ENCODE measurements at places on chromosomes 16 and 17. TPM values are rescaled to one million over a fixed set of nuclear protein-coding genes. Genes with fewer than 3 reads are reported as not detected.

- H3K4me1 ChIP-seq, result peaks cover 32% of the 10 kb centered on the region
Observed at GRCh38 chr17:2084766-2085647, 30.1 kb downstream of the HIC1 start.

The COQ9 gene
- total RNA-seq, result 57.5 TPM

The CD300LB gene
- total RNA-seq, result not detected

- peaks cover 33% of the 10 kb centered on the region for H3K4me1 ChIP-seq
- no peak overlapping the region for H3K27ac ChIP-seq
- no peaks in the 10 kb centered on the region for H3K36me3 ChIP-seq
- H3K4me3 ChIP-seq, result no peak overlapping the region
Observed at GRCh38 chr16:583815-584591, 5.9 kb upstream of the RAB40C start.

GRCh38 chr17:36019423-36019822 lies 1.7 kb upstream of the CCL23 start:
- no peak overlapping the region for H3K4me3 ChIP-seq
- H3K27me3 ChIP-seq, result no peaks in the 10 kb centered on the region
- peaks cover 8% of the 10 kb centered on the region for H3K4me1 ChIP-seq
- DNase-seq, result no peak

GRCh38 chr17:36687736-36688135 lies 86.4 kb downstream of the MRM1 start:
- no peaks in the 10 kb centered on the region for H3K4me1 ChIP-seq
- no peaks in the 10 kb centered on the region for H3K36me3 ChIP-seq
- no peak for DNase-seq
- no peak overlapping the region for H3K27ac ChIP-seq
- no peak overlapping the region for H3K4me3 ChIP-seq
- H3K27me3 ChIP-seq, result peaks cover 46% of the 10 kb centered on the region

GRCh38 chr17:30554839-30555751 lies 77.9 kb downstream of the GOSR1 start:
- peaks cover 45% of the 10 kb centered on the region for H3K4me1 ChIP-seq
- H3K27me3 ChIP-seq, result peaks cover 1% of the 10 kb centered on the region
- peak overlapping the region; percentile 59 for H3K4me3 ChIP-seq
- no peaks in the 10 kb centered on the region for H3K36me3 ChIP-seq
- peak; percentile 30 for DNase-seq
- no peak overlapping the region for H3K27ac ChIP-seq

DNA sequence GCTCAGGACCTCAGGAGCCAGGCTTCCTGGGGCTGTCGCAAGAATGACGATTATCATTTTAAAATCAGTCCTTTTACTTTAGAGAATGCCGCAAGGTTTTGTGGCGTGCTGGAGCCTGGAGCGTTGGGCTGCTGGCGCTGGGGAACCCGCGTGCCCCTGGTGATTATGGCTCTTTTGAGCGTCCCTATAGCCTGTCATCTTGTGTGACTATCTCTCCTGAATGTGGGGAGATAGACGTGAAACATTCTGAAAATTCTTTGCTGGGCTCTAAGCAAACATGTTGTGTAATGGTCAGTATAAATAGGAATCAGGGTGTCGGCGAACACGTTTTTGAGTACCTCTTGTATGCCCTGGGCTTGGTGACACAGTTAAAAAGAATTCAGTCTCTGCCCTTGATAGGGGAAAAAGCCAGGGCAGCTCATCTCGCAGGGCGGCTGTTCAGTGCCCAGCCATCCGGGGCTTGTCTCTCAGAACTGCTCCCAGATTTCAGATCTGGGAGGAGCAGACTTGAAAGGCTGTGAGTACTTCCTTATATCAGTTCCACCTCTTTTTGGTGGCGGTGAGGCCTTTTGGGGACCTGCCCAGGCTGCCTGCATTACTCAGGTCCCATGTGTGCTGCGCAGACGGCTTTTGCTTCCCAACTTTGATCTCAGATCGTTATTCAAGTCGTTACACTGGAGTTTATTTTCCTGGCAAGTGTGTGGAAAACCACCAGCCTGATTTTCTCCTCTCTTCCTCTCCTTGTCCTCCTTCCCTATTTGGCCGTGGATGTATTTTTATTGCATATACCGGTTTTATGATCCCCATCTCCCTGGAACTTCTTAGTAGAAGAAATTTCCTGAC lies 973 bp downstream of the SLC7A6 start:
- H3K4me1 ChIP-seq, result peaks cover 69% of the 10 kb centered on the region
- H3K27ac ChIP-seq, result peak overlapping the region; percentile 97
- H3K36me3 ChIP-seq, result no peaks in the 10 kb centered on the region

GRCh38 chr16:20901436-20902112 lies 1.0 kb downstream of the LYRM1 start:
- peak overlapping the region; percentile 87 for H3K4me3 ChIP-seq
- DNase-seq, result peak; percentile 55
- H3K27me3 ChIP-seq, result no peaks in the 10 kb centered on the region
- H3K36me3 ChIP-seq, result no peaks in the 10 kb centered on the region
- H3K4me1 ChIP-seq, result peaks cover 83% of the 10 kb centered on the region

DNA sequence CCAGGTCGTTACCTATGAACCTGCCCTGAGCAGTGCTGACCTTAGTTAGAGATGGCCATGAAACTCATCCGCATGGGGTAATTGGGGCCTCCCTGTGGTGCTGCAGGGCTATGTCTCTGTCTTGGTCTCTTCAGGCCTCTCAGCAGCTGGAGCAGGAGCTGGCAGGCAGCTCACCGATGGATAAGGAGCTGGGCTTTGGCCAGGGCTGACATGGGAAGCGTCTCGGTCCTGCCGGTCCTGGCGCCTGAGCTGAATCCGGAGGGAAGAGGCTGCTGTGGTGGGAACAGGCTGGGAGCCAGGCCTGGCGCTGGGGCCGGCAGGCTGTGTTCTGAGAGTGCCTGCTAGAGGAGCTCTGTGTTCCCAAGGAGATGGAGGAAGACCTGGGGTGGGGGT lies 10.1 kb downstream of the IL32 start:
- peaks cover 18% of the 10 kb centered on the region for H3K27me3 ChIP-seq
- H3K36me3 ChIP-seq, result no peaks in the 10 kb centered on the region
- DNase-seq, result no peak
- peaks cover 9% of the 10 kb centered on the region for H3K4me1 ChIP-seq
- no peak overlapping the region for H3K4me3 ChIP-seq
- no peak overlapping the region for H3K27ac ChIP-seq

The SMTNL2 gene
- 5.8 TPM for total RNA-seq

GRCh38 chr17:5467416-5467815 lies 1.4 kb downstream of the DHX33 start:
- no peaks in the 10 kb centered on the region for H3K27me3 ChIP-seq
- peaks cover 12% of the 10 kb centered on the region for H3K36me3 ChIP-seq
- H3K27ac ChIP-seq, result peak overlapping the region; percentile 91
- H3K4me3 ChIP-seq, result peak overlapping the region; percentile 96
- no peak for DNase-seq
- peaks cover 38% of the 10 kb centered on the region for H3K4me1 ChIP-seq

DNA sequence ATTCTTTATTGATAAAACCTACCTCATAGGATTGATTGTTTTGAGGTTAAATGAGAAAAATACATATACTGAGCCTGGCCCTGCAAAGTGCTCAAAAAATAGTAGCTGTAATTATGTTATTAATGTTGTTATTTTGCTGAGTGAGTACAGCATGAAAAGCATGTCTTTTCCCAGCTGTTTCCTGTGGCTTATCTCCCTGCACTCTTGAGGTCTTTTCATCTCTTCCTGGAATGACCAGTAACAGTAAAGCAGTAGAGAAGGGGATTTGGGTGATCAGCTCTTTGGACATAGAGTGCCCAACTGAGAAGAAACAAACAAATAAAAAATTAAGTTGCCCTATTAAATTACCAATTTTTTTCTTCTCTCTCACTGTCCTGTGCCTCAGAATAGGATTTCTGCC lies 53.7 kb downstream of the NFAT5 start:
- H3K4me1 ChIP-seq, result peaks cover 27% of the 10 kb centered on the region
- no peak overlapping the region for H3K4me3 ChIP-seq
- no peak overlapping the region for H3K27ac ChIP-seq
- no peak for DNase-seq
- H3K36me3 ChIP-seq, result peaks cover 30% of the 10 kb centered on the region
- no peaks in the 10 kb centered on the region for H3K27me3 ChIP-seq

The OVCA2 gene
- 28.5 TPM for total RNA-seq

DNA sequence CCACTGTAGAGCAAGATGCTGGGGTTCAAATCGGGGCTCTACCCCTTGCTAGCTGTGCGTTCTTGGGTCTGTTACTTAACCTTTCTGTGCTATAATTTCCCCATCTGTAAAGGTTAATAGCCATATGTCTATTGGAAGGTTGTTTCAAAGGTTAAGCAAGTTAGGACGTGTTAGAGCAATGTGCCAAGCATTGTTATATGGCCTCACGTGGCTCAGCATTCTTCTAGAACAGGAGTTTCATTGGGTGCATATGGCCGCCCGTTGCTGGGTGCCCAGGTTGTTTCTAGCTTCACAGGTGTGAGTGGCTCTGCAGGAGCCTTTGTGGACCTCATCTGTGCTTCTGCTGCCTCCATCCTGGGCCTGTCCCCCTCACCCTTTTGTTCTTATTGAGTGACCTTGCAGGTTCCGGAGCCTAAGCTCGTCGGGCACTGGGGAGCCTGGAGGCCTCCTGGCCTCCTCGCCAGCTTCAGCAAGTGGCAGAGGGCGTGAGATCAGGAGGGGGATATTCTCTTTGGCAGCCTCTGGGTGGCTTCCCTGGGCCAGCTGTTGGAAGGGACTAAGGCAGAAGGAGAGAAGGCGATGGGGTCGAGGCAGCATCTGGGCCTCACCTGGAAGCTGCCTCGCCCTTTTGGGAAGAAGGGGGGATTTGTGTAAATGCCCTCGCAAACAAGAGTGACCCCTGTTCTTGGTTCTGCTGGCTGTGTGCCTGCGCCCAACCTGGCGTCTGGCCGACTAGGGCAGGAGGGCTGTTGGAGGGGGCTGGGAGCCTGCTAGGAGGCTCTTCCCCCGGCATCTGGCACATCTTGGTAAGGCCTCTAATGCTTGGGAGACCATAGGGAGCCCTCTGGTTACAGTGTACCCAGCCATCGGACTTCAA lies 80.2 kb upstream of the CIBAR2 start:
- H3K27ac ChIP-seq, result no peak overlapping the region
- peaks cover 44% of the 10 kb centered on the region for H3K4me1 ChIP-seq
- no peaks in the 10 kb centered on the region for H3K27me3 ChIP-seq
- no peaks in the 10 kb centered on the region for H3K36me3 ChIP-seq
- DNase-seq, result no peak

The C17orf100 gene
- total RNA-seq, result 3.6 TPM

The G6PC1 gene
- 0.56 TPM for total RNA-seq

- no peak overlapping the region for H3K4me3 ChIP-seq
- H3K27me3 ChIP-seq, result no peaks in the 10 kb centered on the region
- no peak for DNase-seq
- H3K4me1 ChIP-seq, result peaks cover 20% of the 10 kb centered on the region
- H3K27ac ChIP-seq, result no peak overlapping the region
- peaks cover 4% of the 10 kb centered on the region for H3K36me3 ChIP-seq
Observed at GRCh38 chr17:68222606-68223005, 25.2 kb upstream of the AMZ2 start.

GRCh38 chr17:6462692-6463091 lies 18.4 kb downstream of the PIMREG start:
- peaks cover 9% of the 10 kb centered on the region for H3K4me1 ChIP-seq
- no peak for DNase-seq
- no peak overlapping the region for H3K27ac ChIP-seq
- no peak overlapping the region for H3K4me3 ChIP-seq
- no peaks in the 10 kb centered on the region for H3K36me3 ChIP-seq
- no peaks in the 10 kb centered on the region for H3K27me3 ChIP-seq

GRCh38 chr16:59067205-59067604 lies 333.1 kb upstream of the GOT2 start:
- H3K4me1 ChIP-seq, result no peaks in the 10 kb centered on the region
- no peaks in the 10 kb centered on the region for H3K36me3 ChIP-seq
- no peak for DNase-seq
- no peaks in the 10 kb centered on the region for H3K27me3 ChIP-seq

- H3K27me3 ChIP-seq, result no peaks in the 10 kb centered on the region
- H3K36me3 ChIP-seq, result no peaks in the 10 kb centered on the region
- no peak overlapping the region for H3K4me3 ChIP-seq
- peaks cover 49% of the 10 kb centered on the region for H3K4me1 ChIP-seq
- no peak for DNase-seq
- H3K27ac ChIP-seq, result no peak overlapping the region
Observed at GRCh38 chr17:3762922-3763776, 37.8 kb downstream of the ITGAE start.

The NPIPB2 gene
- total RNA-seq, result not detected

The TEKT5 gene
- not detected for total RNA-seq

DNA sequence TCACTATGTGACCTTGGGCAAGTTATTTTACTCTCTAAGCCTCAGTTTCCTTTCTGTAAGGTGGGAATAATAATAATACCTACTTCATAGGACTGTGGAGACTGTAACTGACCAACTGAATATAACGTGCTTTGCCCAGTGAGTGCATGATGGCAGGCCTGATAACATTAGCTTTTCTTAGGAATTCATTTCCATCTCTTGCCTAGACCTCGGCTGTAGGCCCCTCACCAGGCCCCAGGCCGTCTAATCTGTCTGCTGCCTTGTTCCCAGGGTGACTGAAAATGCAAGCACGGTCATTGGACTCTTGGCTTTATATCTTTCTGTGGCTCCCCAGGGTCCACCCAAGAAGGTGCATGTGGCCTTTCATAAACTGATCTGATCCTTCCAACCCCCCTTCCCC lies 6.7 kb upstream of the UBE2O start:
- H3K4me3 ChIP-seq, result no peak overlapping the region
- H3K36me3 ChIP-seq, result no peaks in the 10 kb centered on the region
- no peak overlapping the region for H3K27ac ChIP-seq

- DNase-seq, result no peak
- no peaks in the 10 kb centered on the region for H3K4me1 ChIP-seq
- H3K27ac ChIP-seq, result no peak overlapping the region
- H3K36me3 ChIP-seq, result no peaks in the 10 kb centered on the region
- no peak overlapping the region for H3K4me3 ChIP-seq
Observed at GRCh38 chr16:15829460-15829859, 27.4 kb downstream of the MYH11 start.

DNA sequence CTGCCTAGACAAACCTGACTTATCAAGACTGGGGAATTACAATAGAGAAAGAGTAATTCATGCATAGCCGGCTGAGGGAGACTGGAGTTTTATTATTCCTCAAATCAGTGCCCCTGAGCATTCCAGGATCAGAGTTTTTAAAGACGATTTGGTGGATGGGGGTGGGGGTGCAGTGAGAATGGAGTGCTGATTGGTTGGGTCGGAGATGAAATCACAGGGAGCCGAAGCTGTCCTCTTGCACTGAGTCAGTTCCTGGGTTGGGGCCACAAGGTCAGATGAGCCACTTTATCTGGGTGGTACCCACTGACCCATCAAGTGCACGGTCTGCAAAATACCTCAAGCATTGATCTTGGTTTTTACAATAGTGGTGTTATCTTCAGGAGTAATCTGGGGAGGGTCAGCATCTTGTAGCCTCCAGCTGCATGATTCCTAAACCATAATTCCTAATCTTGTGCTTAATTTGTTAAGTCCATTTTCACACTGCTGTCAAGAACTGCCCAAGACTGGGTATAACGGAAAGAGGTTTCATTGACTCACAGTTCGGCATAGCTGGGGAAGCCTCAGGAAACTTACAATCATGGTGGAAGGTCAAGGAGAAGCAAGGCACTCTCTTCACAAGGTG lies 69.6 kb downstream of the MARF1 start:
- H3K4me1 ChIP-seq, result peaks cover 68% of the 10 kb centered on the region
- DNase-seq, result no peak
- H3K4me3 ChIP-seq, result no peak overlapping the region
- H3K36me3 ChIP-seq, result no peaks in the 10 kb centered on the region
- no peaks in the 10 kb centered on the region for H3K27me3 ChIP-seq

- H3K27me3 ChIP-seq, result peaks cover 1% of the 10 kb centered on the region
- no peaks in the 10 kb centered on the region for H3K36me3 ChIP-seq
- no peak overlapping the region for H3K4me3 ChIP-seq
- DNase-seq, result no peak
Observed at GRCh38 chr16:27890006-27890405, 173.5 kb downstream of the GSG1L start.

The CCL22 gene
- not detected for total RNA-seq
